ENCODE measurements at places on chromosomes 1 and 21.

DNA sequence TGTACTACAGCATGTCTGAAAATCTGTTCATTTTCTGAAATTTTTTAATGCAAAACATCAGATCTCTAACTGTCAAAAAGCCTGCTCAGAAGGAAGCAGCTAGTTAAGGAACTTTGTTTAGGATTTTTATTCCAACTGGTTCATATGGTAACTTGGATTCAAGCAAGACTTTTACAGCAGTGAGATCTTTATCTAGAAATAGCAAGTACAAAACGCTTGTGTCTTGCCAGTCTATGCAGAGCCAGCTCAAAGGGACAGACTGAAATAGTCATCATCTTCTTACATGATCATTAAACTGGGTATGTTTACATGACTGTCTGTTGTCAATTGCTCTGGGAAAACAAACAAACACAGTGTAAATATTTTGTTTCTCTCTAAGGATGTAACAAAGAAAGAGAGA lies 37.6 kb downstream of the DDAH1 start:
- DNase-seq: no peak

- no peak for DNase-seq
These were observed at the start of gene NHLH1 for GRCh38 chr1:160366731-160367515. Gene NHLH1, plus strand, starts transcription at chr1:160367071. Its CDS starts 3,661 bp downstream, at chr1:160370732.

- DNase-seq: no peak
These were observed 158.4 kb downstream of the GDAP2 start for GRCh38 chr1:117770981-117771531.

- no peak for DNase-seq
These were observed 11.1 kb downstream of the VSIG8 start for GRCh38 chr1:159851407-159851806.

DNA sequence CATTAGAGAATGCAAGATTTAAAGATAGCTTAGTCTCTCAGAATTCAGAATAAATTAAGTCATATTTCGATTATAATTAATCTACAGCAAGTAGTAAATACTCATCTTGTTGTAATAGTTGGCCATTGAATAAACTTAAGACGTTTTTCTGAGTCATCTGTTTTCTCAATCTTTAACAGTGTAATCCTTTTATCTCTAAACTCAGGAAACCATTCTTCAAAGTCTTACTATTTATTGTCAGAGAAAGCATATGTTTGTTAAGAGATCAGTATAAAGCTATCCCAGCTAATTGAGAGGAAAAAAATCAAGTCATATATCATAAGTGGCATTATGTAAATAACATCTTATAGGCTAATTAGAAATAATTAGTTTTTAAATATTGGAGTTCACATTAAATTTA lies 201.2 kb upstream of the ADAMTS5 start:
- DNase-seq: no peak

Measured in stimulated activated CD4-positive, alpha-beta T cell treated with anti-CD3 and anti-CD28 coated beads, Interleukin-1b, Interleukin-23, amount 100 ng/mL, for 24 hours (primary cell).